Right lobe of liver (tissue), 6 donors: ENCODE measurements at places on chromosomes 2 and 18. TPM values are rescaled to one million over a fixed set of nuclear protein-coding genes. Genes with fewer than 3 reads are reported as not detected.

Gene AQP4
- 1.3 TPM for total RNA-seq

Gene COL4A4
- total RNA-seq = 2.4 TPM

Gene DYSF
- 55.0 TPM for total RNA-seq

Gene SPATS2L
- 74.9 TPM for total RNA-seq

Gene C2orf80
- total RNA-seq = not detected
